NCI-H1105 (cell line): ENCODE measurements at places on chromosomes 16 and 17.

DNA sequence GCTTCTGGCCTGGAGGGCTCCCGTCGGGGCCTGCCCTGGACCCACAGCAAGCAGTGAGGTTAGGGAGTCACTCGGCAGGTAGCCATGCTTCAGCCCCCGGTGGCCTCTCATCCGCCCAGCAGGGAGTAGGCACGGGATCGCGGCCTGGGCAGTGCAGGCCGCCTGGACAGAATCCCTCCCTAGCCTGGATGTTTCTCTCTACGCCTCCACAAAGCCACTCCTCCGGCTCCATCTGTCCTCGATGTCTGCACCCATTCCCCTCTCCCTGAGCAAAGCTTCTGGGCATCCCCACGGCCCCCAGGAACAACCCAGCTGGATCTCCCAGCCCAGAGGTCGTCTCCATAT, 145.2 kb downstream of the RBFOX3 start:
- DNase-seq, result no peak

DNA sequence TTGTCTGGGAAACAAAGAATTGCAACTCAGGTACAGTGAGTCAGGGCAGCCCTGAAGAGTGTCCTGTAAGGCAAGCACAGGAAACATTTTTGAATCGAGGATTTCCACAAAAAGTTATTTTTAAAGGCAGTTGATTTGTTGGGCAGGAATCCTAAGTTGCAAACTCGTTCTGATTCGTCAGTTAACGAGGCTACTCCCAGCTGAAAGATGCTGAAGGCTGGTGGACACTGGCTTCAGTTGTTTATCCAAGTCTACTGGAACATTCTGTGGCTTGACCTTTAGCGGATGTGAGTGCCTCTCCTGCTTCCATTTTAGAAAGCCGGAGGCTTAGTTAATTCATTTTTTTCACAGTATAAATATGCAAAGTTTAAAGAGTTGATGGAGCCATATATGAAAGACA, 84.2 kb downstream of the KCNJ12 start:
- no peak for DNase-seq

DNA sequence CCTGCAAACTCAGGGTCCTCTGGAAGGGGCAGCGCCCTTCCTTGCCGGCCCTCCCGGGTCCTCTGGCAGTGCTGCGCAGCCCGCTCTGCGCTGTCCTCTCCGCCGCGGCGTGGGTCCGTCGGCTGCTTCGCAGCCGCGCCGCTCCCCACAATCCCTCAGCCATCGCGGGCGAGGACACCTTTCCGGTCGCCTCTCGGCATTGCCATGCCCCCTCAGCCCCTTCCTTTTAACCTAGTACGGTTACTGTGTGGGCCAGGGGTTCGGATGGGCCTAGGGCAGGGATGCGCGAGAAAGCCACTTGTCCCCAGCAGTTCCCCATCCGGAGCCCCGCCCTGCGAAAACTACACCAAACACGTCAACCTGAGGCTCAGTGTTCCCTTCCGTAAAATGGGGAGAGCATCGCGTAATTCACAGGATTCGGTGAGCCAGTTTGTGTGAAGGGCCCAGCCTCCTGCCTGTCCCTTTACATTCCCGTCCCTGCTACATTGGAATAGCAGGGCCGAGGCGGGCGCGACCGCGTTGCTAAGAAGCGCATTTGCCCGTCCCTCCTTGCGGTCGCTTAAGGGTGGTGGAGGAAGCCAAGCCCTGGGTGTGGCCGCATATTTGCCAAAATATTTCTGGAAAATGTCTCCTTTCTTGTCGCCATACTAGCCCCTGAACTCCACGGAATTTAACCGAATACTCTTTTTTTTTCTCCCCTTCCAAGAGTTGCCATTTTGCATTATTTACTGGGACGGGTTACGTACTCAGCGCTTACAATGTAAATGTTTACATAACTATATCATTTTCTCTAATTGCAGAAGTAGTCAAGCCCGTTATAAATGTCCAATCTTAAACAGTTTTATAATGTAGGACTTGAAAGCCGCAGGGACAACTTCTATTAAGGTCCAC, 13.2 kb downstream of the COPZ2 start:
- DNase-seq, result peak; percentile 11

DNA sequence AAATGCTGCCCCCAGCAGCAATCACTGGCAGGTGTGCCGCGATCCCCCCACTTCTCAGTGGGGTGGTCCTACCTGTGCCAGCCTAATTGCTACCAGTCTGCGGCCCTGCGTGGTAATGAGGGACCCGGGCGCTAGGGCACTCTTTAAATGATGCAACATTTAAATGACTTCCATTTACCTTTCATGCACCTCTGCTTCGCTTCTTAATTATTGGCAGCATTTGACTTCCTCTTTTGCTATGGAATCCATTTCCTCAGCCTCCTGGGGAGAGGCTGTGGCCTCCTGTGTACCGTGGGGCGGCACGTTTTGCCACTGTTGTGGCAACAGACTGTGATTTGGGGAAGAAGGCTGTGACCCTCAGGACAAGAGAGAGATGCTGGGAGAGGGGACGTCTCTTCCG, 86.1 kb downstream of the RPA1 start:
- DNase-seq, result no peak

GRCh38 chr16:17574256-17574655, 103.5 kb upstream of the XYLT1 start:
- DNase-seq, result no peak

DNA sequence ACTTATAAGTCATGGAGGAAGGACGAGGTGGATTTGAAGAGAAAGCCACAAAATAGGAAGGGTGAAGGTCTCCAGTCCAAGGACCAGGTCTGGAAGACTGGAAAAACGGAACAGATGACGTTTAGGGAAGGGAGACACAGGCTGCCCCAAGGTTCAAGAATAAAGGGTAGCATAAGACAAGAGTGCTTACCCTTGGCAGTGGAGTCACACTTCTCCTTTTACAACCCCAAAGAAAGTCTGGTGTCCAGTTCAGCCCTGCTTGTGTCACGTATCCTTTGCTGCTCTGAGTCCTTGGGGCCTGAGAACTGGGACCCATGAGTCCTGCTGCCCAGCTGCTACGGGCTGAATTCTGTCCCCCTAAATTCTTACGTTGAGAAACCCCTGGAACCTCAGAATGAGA, 13.0 kb upstream of the GGA2 start:
- no peak for DNase-seq

- no peak for DNase-seq
Measured at GRCh38 chr16:66551788-66552285, 539 bp upstream of the CKLF start.

DNA sequence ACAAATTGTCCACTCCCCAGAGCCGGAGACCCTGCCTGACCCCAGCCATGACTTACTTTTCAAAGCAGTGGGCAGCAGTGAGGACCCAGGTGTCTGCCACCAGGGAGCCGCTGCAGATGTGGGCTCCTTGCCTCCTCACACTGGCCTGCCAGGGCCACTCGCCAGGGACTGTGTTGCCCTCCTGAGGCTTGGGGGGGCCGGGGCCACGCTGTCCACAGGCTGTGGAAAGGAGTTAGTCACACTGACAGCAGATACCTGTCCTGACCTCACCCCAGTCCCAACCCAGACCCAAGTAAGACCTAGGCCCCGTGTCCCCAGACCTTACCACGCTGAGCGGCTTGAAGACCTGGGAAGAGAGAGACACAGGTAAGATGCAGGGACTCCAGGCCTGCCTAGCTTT, 1.3 kb downstream of the PRSS53 start:
- no peak for DNase-seq

GRCh38 chr16:200388-200787, 20.1 kb downstream of the HBQ1 start:
- no peak for DNase-seq

GRCh38 chr17:28982131-28982793, 23.6 kb downstream of the SEZ6 start:
- DNase-seq, result no peak

GRCh38 chr16:67632415-67633172, 12.3 kb upstream of the CARMIL2 start:
- no peak for DNase-seq

DNA sequence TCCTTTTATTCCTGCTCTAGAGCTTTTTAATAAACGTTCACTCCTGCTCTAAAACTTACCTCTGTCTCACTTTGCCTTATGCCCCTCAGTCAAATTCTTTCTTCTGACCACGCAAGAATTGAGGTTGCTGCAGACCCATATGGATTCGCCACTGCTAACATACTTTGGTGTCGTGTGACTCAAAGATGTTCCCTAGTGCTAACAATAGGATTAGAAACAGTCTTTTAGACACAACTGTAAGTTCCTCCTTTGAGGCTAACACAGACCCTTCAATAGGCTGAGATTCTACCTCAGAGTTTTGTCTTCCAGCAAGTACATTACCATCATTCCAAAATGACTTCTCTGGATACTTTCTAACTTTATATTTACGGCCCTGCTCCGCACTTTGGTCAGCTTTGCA, 149.5 kb upstream of the COX10 start:
- DNase-seq, result no peak

DNA sequence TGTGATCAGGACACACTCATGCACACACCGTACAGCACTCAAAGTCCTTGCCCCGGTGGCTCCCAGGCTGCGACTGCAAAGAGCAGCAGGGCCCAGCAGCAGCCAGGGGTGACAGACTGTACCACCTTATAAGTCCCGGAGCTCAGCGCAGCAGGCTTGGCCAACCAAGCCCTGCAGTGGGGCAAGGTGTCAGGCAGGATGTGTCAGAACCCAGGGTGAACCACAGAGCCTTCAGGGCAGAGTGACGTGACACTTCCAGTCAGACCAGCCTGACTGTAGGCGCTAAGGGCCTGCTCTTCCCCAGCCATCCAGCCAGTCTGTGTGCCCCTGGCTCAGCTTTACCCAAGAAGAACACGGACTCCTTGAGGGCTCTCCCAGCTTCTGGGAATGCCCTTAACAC, 204.1 kb downstream of the COPRS start:
- DNase-seq, result no peak

GRCh38 chr17:5413682-5414081, 5.8 kb downstream of the NUP88 start:
- no peak for DNase-seq

GRCh38 chr16:66473051-66473571, 46.0 kb downstream of the BEAN1 start:
- DNase-seq, result no peak

DNA sequence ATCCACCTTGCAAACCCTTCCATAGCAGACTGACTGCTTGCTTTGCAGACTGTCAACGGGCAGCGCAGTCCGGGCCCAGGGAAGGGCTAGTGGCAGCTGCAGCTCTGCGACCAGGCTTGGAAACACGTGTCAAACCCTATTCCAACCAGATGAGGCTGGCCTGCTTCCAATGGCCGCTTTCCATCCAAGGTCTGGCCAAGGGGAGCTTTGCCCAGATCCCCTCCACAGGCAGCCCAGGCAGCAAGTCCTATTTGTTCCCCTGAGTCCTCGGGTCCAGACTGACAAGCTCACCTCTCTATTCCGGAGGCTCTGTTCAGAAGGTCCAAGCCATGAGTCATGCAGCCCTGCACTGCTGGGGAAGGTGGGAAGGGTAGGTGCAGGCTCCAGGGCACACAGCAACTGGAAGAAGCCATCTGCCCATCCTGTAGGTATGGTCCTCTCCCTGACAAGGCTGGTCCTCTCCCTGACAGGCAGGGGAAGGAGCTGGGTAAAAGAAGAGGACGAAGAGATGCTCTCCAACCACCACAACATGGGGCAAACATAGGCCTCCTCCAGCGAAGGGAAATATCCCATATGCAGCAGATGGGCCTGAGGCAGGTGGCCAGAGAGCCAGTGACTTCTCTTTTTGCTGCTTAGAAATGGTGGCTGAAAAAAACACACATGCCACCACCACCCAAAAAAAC, 22.6 kb upstream of the AXIN2 start:
- no peak for DNase-seq

GRCh38 chr17:31560616-31561235, 169.3 kb downstream of the RAB11FIP4 start:
- DNase-seq, result no peak

GRCh38 chr17:7841396-7841914, 7.4 kb downstream of the KDM6B start:
- peak; percentile 50 for DNase-seq

GRCh38 chr17:2706911-2707510, 4.6 kb downstream of the CLUH start:
- no peak for DNase-seq

- peak; percentile 68 for DNase-seq
Measured at GRCh38 chr17:81553616-81554181, 1.5 kb upstream of the FAAP100 start.

GRCh38 chr16:62853887-62854286, 817.6 kb upstream of the CDH8 start:
- peak; percentile 61 for DNase-seq

GRCh38 chr16:84704253-84704652, 4.5 kb downstream of the USP10 start:
- DNase-seq, result no peak

GRCh38 chr17:33647956-33648355, 354.9 kb upstream of the ASIC2 start:
- DNase-seq, result no peak

DNA sequence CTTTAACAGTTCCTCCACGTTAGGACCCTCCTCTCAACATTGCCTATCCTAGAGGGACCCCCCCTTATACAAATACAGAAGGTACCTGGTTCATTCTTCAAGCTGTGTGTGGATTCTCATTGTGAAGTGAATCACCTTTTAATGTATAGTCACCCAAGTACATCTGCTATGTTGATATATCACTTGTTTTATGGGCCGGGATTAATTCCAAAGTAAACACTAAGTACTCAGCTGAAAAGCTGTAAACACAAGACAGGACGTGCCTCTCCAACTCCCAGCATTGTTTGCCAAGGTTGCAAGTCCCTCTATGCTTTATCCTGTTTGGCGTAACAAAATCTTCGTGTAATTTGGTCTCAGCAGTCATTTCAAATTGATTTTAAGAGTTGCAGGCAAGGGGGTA, 123.6 kb downstream of the RBFOX1 start:
- peak; percentile 61 for DNase-seq

GRCh38 chr17:77145612-77146245, 5.0 kb downstream of the SEC14L1 start:
- no peak for DNase-seq

DNA sequence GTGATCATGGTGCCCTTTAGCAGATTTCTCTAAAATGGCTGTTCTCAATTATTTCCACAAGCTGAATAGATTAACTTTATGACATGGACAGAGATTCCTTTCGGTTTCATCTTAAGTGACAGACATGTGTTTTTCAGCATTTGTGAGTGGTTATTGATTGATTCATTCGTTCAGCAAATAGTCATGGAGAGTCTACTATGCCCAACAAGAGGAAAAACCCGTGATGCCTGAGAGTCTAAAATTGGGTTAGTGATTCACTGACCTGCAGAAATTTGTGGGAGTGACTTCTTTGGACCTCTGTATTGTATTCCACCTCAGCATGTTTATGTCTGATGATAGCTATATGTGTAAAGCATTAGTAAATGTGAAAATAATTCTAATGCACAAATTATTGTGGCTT, 28.0 kb upstream of the DUSP14 start:
- no peak for DNase-seq

GRCh38 chr17:143785-144281, 6.5 kb downstream of the SCGB1C2 start:
- peak; percentile 27 for DNase-seq

- DNase-seq, result no peak
Measured at GRCh38 chr16:75193730-75194444, 13.1 kb downstream of the CTRB2 start.

- no peak for DNase-seq
Measured at GRCh38 chr16:8572919-8573724, 17.2 kb downstream of the TMEM114 start.
